ENCODE measurements at places on chromosomes 1 and 21.
A peak's percentile ranks its signal among the peaks of the same experiment; 100 is the strongest.

DNA sequence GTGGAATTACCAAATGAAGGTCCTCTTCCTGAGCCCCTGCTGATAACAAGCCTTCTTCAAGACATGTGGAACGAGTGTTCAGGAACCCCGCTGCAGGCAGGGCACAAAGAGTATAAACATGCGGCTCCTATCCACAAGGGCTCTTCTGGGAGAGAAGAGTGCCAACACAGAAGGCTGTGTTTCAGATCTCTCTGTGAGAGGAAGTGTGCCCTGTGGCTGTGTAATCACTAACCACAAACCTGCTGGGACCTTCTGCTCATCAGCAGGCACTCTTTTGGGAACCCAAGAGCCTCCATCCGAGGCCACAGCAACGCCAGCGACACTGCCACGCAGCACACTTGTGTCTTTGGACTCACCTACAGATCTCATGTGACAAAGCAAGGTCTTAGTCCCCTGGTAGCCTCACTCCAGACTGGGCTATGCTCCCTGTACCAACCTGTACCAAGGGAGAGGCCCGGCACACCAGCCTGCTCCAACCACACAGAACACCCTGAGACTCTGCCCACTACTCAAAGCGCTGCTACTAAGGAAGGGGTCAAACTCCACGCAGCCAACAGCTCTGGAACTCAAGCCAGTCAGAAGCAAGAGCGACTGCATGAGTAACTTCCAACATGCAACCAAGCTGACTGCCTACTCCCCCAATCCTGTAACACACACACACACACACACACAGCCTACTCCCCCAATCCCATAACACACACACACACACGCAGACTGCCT is 7.8 kb downstream of the PTTG1IP start:
- peak; percentile 53 for DNase-seq

DNA sequence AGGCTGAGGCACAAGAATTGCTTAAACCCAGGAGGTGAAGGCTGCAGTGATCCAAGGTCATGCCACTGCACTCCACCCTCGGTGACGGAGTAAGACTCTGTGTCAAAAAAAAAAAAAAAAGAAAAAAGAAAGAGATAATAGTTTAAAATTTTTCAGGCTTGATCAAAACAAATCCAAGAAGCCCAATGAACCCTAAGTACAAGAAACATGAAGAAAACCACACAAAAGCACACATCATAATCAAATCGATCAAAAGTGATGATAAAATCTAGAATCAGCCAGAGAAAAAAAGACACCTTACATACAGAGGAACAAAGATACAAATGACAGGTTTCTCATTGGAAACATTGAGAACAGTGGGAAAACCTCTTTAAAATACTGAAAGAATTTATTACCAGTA is 31.5 kb downstream of the LDLRAD1 start:
- no peak for DNase-seq

GRCh38 chr1:116711263-116711840 is 42.9 kb upstream of the CD2 start:
- peak; percentile 15 for DNase-seq

- no peak for DNase-seq
Measured at GRCh38 chr1:109826446-109826845, 62.7 kb upstream of the EPS8L3 start.

GRCh38 chr1:116605315-116605714 is 34.5 kb upstream of the CD58 start:
- peak; percentile 43 for DNase-seq

- no peak for DNase-seq
Measured at GRCh38 chr1:243346468-243346867, 90.6 kb downstream of the SDCCAG8 start.

DNA sequence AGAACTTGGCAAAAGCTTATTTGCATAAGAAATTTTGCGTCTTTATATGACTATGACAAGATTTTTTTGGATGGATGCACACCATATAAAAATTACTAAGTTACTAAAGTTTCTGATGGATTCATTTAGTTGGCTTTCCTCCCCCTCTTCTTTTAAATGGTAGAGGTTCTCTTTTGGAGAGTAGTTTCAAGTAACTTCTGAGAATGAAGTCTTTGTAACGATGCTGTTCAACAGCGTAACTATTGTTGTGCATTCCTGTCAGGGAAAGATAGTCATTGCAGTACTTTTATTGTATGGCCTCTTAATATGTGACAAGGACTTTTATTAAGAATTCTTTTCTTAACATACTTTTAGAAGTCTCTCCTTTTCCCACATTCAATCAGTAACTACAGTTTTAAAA is 16.0 kb downstream of the NFIA start:
- no peak for DNase-seq

GRCh38 chr1:174217248-174217647 is 57.9 kb downstream of the RABGAP1L start:
- DNase-seq: no peak

GRCh38 chr1:35558374-35559316 is 1.0 kb downstream of the NCDN start:
- no peak for DNase-seq

DNA sequence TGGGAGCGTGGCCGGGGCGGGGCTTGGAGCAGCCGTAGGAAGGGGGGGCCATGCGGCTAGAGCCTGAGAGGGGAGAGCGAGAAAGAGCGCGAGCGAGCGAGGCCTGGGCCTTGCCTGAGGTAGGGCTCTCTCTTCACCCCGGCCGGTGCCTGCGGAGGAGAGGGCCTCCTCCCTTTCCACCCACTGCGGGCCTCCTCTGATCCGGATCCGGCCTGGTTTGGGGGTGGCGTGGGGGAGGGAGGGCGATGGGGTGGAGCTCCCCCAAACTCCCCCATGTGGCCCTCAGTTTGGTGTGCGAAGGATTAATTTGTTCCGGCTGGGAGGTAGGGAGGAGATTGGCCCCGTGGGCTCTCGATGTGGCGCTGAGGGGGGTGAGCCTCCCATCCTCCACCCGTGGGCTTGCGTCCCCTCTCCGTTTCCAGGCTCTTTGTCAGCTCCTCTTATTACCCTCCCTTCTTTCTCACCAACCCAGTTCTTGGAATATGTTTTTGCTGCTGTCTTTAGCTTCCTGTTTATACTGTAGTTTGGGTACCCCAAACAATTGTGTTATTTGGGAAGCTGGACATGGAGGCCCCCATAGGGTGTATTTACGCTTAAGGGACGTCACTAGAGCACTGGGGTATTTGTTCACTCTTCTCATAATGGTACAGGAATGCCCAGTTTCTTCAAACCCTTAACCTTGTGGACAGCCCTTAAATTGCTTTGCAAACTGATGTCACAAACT is 685 bp downstream of the UBAP2L start:
- DNase-seq: peak; percentile 76

- DNase-seq: no peak
Measured at GRCh38 chr1:218517459-218517858, 172.3 kb downstream of the TGFB2 start.

DNA sequence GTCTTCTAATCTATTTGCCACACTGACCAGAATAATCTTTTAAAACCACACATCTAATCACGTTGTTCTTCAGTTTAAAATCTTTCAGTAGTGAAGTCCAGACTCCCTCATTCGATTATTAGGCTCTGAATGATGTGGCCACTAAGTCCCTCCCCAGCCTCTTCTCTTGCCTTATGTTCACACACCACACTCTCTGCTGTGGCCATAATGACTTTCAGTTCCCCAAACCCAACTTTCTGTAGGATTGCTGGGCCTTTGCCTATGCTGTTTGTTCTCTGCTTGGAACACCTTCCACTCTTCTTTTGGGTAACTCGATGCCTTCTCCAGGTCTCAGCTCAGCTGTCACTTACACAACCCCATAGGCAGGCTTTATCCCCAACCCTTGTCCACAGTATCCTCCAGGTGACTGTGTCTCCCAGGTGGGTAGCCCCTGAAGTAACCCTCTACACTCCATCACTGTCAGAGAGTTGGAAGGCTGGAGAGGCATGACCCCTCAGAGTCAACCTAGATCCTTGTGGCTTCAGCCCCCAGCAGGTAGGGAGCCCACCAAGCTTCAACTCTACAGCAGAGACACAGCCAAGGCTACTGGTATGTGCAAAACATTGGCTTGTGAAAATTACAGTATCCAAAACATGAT is 8.4 kb upstream of the SLC37A1 start:
- peak; percentile 57 for DNase-seq

- DNase-seq: peak; percentile 91
Measured at GRCh38 chr1:19448491-19449439, 36.6 kb downstream of the CAPZB start.

DNA sequence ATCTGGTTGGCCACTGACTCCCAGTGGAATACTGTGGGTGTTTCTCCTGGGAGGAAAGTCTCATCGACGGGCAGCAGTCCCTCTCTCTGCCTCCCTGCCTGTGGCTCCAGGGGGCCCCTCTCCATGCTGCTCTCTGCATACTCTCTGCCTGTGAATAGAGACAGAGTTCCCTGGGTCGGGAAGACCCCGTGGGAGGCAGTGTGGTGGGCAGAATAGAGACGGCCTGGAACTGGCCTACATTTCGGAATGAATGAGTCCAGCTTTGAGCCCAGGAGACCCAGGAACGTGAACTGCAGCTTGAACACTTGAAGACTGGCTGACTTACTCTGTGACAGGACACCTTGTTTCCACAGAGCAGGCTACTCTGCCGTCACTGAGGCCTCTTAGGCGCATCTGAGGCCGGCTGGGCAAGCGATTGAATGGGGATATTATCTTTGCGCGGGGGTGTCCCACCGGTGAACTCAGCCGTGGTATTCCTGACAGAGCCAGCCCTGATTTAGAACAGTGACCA is 64.0 kb downstream of the KIF21B start:
- no peak for DNase-seq

DNA sequence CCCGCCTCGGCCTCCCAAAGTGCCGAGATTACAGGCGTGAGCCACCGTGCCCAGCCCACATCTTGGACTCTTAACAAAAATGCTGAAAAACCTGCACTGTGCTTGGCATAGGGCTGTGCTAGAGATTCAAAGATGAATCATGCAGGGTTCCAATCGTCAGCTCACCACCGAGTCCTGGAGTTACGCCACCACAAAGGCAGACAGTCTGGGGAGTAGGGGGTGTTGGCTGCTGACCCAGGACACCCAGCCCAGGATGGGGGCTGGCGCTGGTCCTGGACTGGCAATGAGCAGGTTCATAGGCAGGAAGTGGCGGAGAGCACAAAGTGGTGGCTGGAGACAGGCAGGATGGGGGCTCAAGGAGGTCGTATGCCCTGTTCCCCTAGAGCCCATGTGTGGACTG is 16.0 kb downstream of the PSRC1 start:
- DNase-seq: no peak

GRCh38 chr1:154190550-154190949 is 1.4 kb downstream of the TPM3 start:
- no peak for DNase-seq
